Myocyte (in vitro differentiated cells): ENCODE measurements at places on chromosomes 1 and 21.

GRCh38 chr1:21530368-21531016, 21.3 kb downstream of the ALPL start:
- no peak for DNase-seq

- DNase-seq: no peak
These were observed 142.5 kb downstream of the TNR start for GRCh38 chr1:175600721-175601440.

DNA sequence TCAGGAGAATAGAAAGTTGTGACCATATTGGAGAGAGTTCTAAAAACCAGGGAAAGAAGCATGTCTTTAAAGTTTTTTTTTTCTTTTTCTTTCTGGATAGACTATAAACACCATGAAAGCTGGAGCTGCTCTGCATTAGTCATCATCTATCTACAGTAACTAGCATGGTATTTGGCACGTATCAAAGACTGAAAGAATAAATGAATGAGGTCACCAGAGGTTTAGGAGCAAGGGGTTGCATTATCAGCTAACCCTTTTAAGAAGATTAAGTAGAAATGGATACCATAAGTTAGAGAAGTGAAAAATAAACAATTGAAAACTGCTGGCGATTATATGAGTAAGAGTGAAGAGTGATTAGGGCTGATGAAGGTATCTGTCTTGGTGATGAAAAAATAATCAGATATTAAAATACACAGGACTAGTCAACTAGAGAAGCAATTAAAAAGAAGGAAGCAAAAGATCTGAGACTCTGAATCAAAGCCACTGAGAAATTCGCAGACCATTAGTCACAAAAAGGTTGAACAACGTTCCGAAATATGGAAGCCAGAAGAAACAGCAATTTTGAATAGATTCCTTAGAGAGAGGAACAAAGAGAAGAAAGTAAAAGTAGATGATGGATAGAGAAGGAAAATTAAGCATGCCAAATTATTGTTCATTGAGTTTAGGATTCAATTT, 536.4 kb downstream of the DPYD start:
- peak; percentile 62 for DNase-seq

DNA sequence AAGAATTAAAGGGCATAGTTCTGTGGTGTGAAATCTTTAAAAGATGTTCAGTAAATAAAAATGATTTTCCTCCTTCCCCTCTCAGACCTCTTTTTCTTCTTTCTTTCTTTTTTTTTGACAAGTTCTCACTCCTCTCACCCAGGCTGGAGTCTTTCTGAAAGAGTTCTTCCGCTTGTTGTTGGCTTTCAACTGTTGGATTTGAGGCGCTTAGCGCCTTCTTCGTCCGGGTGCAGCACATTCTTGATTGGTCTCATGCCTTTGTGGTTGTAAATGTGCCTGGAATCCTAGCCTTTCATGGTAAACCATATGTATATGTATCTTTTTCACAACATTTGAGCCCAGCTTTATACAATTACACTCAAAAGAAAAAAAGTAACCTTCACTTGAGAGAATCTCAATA, 980 bp upstream of the METTL18 start:
- DNase-seq: no peak
